NCI-H1092 treated with DMSO at 0.1 percent for 48 hours (cell line): ENCODE measurements at places on chromosomes 13 and 19.

- DNase-seq, result no peak
Observed at GRCh38 chr13:75657111-75657510, 21.0 kb downstream of the LMO7 start.

DNA sequence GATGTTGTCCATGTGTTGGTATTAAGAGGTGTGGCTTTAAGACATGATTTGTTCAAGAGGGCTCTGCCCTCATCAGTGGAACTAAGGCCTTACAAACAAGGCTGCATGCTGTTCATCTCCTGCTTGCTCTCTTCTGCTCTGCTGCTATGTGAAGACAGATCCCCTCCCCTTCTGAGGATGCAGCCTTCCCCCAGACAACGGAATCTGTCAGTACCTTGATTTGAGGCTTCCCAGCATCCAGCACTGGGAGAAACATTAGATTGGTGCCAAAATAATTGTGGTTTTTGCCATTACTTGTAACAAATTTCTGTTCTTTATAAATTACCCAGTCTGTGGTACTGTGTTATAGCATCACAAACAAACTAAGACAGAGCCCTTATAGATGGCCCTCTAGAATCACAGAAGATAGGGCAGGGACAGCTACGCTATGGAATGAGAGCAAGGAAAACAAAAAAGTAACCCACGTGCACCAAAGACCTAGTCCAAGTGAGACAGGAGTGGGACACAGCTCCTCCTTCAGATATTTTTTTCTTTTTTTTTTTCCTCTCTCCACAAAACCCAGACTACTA lies 151.5 kb upstream of the RXFP2 start:
- no peak for DNase-seq

DNA sequence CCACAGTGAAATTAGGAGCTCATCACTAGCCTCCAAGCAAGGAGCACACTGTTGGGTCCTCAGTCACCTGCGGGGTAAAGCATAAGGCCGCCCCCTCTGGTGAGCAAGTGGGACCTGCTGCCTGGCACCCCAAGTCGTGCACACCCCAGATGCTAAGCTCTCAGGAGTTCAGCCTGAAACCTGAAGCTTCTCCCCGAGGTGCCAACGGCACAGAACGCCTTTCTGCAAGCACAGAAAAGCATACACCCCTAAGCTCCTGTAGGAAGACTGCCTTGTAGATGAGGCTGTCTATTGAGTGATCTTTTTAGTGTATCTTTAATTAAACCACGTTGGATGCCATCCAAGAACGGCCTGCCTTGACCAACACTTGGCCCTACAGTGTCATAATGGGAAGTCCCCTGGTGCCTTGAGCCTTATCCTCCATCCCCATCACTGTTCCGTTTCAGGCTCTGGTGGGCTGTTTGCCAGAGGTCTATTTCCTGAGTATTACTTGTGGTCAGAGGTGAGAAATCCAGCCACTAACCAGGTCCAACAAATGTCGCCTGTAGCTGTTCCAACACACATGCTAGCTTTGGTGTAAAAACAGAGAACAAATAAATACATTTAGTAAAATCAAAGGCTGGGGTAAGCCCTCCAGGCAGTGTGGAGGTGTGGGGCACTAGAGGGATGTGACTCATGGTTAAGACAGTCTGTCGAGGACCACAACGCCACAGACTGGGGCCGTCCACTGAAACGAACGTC lies 44.8 kb downstream of the C13orf42 start:
- no peak for DNase-seq

DNA sequence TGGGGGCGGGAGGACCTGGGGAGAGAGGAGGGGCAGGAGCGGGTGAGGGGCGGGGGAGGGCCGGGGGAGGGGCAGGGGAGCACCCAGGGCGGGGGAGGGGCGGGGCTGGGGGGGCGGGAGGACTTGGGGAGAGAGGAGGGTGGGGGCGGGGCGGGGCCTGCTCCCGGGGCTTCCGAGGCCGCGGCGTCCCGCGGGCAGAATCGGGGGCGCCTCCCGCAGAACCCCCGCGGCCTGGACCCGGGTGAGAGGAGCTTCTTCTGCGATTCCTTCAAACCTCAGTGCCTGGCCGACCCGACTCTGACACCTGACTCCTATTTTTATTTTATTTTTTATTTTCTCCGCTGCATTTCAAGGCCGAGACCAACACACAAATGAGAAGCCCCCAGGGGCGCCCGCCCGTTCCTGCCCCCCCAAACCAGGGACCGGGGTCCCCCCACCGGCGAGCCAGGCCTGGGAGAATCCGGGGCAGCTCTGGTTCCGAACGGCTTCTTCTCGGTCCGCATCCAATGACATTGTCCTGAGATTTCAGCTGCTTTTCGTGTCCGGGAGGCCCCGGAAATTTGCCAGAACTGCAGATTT lies 470 bp upstream of the GRTP1 start:
- DNase-seq, result no peak

DNA sequence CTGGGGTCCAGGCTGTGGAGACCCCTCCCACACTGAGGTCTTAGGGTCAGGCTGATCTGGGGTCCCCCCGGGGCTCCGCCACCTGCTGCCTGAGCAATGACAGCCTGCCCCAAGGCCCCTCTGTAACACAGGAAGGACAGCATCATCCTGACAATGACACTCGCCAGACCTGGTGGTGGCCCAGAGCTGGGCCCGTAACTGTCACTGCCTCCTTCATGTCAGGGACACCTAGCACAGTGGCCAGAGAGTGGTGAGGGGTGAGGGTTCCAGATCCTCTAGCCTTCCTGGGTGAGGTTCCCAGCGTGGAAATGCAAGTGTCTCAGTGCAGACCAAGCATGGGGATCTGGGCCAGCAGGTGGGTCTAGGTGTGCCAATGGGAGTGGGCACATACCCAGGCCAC lies 27.8 kb downstream of the OPA3 start:
- DNase-seq, result no peak

DNA sequence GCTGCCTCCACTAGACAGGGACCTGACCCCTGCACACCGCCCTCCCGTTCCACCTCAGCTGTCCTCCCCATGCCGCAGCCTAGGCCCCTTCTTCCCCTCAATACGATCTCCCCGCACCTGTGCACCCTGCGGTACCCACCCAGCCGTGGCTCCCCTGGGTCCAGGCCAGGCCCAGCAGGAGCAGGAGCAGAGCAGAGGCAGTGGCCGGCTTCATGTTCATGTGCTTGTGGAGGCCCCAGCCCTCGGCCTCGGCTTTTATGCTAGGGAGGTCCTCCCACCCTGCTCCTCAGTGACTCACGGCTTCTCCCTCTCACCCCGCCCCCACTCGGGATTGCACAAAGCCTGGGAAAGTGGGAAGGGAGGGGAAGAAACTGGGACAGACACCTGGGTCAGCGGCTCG lies 11.4 kb upstream of the KRTDAP start:
- DNase-seq, result no peak

DNA sequence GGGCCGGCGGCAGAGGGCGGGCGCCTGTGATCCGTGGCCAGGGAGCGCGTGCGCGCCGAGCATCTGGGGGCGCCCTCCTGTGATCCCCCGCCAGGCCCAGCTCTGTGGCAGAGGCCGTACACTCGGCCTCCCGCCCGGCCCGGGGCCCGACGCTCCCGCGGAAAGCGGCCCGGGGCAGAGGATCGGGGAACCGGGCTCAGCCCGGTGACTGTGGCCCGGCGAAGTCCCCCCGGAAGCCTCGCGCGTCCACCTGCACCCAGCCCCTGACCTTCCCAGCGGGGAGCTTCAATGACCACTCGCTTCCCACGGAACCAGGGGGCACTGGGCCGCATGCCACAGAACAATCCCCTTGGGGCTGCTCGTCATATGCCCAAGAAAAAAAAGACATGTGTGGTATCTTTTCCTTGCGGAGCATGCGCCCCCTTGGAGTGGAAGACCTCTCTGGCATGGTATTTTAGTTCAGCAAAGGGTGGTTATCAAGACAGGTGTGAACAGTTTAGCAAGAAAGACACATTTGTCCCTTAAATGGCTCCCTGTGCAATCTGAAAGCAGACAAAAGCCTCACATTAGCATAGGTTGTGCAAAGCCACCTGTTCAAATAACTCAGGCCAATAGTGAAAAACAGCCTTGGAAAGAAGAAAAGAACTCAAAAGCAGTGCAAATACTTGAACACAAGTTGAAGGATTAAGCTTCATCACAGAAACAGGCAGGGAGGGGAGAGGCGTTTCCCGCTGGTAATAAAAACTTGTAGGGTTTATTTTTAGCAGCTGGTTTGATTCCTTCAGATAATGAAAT lies 290.9 kb upstream of the SOX21 start:
- peak; percentile 97 for DNase-seq

GRCh38 chr19:31261019-31261602 lies 88.1 kb downstream of the TSHZ3 start:
- DNase-seq, result no peak

DNA sequence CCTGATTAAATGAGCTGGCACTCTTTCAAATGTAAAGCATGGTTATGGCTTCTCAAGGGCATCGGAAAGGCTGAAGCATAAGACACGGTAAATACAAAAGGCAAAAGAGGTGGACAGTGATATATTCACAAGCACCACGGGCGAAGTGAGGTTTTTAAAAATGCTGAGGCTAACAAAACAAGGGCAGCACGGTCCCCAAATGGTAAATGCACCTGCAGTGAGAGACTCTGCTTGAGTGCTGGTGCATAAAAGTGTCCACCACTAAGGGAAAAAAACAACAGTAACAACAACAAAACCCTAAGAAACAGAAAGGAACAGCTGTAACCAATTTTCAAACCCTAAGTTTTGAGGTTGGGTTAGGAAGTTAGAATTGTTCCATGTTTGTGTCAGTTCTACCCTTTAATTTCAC lies 234.9 kb downstream of the PCDH9 start:
- peak; percentile 61 for DNase-seq

- no peak for DNase-seq
Observed at GRCh38 chr13:59696271-59696670, 467.5 kb downstream of the DIAPH3 start.

GRCh38 chr13:99386911-99387788 lies 80.0 kb upstream of the GPR183 start:
- DNase-seq, result no peak

DNA sequence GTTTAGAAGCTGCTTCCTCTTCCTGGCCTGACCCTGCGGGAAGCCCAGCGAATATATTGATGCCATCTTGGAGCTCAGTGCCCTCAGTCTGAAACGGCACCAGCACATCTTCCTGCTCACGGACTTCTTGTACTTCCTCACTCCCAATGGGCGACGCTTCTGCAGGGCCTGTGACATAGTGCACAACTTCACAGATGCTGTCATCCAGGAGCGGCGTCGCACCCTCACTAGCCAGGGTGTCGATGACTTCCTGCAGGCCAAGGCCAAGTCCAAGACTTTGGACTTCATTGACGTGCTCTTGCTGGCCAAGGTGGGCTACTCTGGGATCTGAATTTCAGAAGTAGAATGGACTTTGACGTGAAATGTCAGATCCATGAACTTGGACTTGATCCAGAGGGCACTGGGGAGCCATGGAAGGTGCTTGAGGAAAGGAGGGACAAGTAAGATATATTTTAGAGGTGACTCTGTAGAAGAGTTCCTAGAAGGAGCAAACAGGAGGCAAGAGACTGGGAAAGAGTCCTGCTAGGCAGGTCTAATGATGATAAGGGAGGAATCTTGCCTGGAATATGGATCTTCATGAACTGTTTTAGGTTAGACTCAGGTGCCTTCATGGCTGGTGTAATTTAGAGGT lies 38.4 kb upstream of the CYP4F8 start:
- no peak for DNase-seq

GRCh38 chr19:15251010-15251748 lies 18.9 kb upstream of the EPHX3 start:
- no peak for DNase-seq

GRCh38 chr19:50875795-50876422 lies 2.7 kb downstream of the KLK2 start:
- DNase-seq, result no peak

DNA sequence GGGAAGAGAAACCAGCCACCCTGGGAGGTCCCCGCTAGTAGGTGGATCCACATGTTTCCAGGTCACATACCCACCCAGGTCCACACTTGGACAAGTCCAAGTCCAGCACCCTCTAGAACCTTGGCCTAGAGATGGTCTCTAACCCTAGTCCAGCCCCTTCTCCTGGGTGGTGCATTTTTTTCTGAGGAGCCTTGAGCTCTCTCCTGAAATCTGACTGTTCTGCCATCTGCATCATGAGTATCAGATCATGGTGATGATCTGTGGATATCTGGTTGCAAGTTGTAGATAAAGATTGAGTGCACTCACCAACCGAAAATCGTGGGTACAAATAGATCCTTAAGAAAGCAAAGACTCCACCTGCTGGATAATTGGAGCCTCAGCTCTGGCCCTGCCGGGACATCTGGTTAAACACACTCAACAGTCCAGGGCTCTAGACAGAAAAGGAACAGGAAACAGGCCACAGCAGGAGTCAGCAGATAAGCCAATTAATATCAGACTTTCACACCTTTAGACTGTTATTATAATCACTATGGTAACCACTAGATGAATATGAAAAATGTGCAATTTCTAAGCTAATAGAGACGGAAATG lies 41.1 kb downstream of the GPR12 start:
- DNase-seq, result peak; percentile 81

DNA sequence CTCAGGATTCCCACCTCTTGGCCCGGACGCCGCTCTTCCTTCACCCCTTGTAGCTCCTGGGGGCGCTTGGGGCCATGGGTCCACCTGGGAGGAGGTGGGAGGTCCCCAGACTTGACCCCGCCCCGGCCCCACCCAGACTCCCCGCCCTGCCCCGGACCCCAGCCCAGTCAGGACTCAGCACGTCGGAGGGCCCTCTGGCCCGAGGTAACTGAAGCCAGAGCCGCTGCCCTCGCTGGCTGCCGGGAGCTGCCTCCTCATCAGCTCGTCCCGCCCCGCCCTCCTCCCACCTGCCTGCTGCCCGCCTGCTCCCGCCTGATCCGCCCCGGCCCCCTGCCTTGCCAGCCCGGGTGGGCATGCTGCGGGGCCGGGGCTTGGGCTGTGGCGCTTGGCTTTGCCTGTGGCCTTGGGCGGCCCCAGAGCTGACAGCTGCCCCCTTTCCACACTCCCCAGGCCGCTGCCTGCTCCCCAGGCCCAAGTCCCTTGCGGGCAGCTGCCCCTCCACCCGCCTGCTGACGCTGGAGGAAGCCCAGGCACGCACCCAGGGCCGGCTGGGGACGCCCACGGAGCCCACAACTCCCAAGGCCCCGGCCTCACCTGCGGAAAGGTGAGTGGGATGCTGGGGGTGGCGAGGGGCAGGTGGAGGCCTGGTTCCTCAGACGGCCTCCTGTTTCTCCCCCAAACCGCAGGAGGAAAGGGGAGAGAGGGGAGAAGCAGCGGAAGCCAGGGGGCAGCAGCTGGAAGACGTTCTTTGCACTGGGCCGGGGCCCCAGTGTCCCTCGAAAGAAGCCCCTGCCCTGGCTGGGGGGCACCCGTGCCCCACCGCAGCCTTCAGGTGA lies 9.4 kb downstream of the ARHGAP33 start:
- DNase-seq, result no peak
